Naive B cell (primary cell): ENCODE measurements at places on chromosomes 1 and 21.

GRCh38 chr21:29638138-29638537 lies 301.7 kb downstream of the GRIK1 start:
- H3K4me3 ChIP-seq: peak overlapping the region; percentile 46
- peaks cover 46% of the 10 kb centered on the region for H3K4me1 ChIP-seq
- peak overlapping the region; percentile 32 for H3K27ac ChIP-seq
- no peak for DNase-seq

DNA sequence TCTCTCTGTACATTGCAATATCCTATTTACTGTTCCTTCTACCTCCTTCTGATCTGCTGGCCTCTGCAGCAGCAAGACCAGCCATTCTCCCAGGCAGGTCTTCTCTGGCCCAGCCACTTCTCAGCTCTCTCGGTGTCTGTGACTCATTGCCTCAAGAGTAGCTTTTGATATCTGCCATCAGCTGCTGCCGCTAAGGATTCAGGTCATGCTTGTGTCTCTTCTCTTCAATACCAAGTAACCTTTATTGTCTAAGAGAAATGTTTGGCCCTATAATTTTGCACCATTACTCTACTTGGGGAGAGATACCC lies 101.8 kb downstream of the TMEM53 start:
- H3K4me1 ChIP-seq: no peaks in the 10 kb centered on the region
- no peak overlapping the region for H3K4me3 ChIP-seq
- H3K36me3 ChIP-seq: no peaks in the 10 kb centered on the region

GRCh38 chr1:110547017-110547416 lies 28.0 kb upstream of the KCNA10 start:
- peaks cover 56% of the 10 kb centered on the region for H3K27me3 ChIP-seq
- no peaks in the 10 kb centered on the region for H3K36me3 ChIP-seq
- H3K27ac ChIP-seq: no peak overlapping the region
- H3K4me1 ChIP-seq: no peaks in the 10 kb centered on the region
- H3K4me3 ChIP-seq: no peak overlapping the region
- DNase-seq: no peak

- H3K4me3 ChIP-seq: no peak overlapping the region
- peaks cover 23% of the 10 kb centered on the region for H3K4me1 ChIP-seq
- H3K27me3 ChIP-seq: peaks cover 9% of the 10 kb centered on the region
- H3K27ac ChIP-seq: peak overlapping the region; percentile 56
- no peak for DNase-seq
- H3K36me3 ChIP-seq: no peaks in the 10 kb centered on the region
Observed at GRCh38 chr21:43318368-43318767, 108.6 kb downstream of the SIK1 start.

DNA sequence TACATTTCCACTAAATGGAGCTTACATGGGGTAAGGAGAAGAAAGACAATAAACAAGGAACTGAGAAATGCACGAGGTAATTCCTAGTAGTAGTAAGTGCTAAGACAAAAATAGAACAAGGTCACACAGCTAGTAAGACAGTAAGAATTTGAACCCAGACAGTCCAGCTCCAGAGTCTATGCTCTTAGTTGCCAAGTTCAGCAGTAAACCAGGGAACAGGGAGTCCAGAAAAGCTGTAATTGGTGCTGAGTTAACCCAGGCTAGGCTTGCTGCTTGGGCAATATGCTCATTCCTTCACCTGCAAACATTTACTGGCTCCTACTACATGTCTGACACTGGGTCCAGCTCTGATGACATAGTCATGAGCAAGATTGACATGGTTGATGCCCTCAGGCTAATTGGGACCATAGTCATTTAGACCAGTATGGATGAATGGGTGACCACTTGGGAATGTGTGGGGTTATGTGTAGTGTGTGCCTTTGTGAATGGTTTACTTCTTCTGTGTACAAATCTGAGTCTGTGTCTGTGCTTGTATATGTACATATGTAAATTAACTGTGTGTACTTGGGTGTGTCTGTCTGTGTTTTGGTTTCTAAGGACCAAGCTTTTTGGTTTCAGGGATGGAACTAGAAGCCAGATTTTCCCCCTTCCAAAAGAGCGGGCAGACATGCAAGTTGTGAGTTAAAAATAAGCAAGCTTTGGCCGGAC lies 2.0 kb downstream of the GPX7 start:
- H3K36me3 ChIP-seq: no peaks in the 10 kb centered on the region
- peak overlapping the region; percentile 94 for H3K4me3 ChIP-seq
- H3K4me1 ChIP-seq: peaks cover 68% of the 10 kb centered on the region
- no peaks in the 10 kb centered on the region for H3K27me3 ChIP-seq

DNA sequence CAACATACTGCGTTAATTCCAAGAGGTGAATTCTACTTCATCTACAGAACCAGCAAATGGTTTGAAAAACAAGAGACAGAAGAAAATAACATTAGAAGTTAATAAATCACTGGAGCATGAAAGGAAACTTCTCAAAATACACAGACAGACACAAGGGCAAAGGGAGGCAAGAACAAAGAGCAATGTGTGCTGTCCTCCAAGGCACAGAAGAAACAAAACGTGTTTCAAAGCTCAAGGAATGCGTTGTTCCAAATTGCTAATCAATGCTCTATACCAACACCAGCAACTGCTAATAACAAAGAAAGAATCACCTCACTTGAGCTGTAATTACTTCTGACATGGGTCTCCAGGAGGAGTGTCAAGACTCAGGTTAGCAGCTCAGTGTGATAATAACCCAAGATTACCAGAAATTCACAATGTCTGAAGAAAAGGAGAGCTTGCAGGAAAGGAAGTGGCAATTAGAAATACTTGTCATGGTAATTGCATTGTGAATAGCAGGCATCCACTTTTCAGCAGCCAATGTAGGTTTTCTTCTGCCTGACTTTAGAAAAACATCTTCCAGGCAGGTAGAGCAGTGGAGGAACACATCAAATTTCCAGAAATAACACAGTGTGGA lies 175.4 kb downstream of the SEC16B start:
- H3K36me3 ChIP-seq: no peaks in the 10 kb centered on the region
- DNase-seq: no peak
- no peak overlapping the region for H3K27ac ChIP-seq
- H3K4me1 ChIP-seq: no peaks in the 10 kb centered on the region
- no peak overlapping the region for H3K4me3 ChIP-seq

DNA sequence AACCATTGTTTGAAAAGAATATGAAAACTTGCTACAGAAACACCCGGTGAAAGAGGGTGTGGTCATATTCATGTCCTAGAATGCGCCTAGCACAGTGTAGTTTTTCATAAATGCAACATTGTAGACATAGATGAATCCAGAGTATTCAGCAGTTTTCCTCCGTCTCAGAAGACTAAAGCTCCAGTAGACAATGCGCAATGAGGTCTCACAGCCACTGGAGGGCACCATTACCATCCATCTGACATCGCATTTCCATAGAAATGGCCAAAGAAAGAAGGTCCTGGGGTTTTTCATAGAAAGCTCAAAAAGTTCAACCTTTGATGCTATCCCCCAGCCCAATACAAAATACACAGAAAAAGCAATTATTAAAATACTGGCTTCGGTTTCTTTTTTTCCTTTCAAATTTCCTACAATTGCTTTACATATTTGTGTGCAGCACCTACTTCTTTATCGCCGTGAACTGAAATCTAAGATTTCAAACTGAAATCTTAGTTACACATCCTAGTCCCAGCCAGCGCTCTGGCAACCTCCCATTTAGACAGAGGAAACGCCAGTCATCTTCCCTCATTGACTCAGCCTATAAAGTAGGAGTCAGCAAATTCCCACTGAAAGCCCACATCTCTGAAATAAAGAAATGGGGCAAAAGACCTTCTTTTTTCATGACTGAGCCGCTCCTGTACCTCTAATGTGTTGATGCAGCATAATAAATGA lies 3.9 kb upstream of the CD58 start:
- H3K27me3 ChIP-seq: peaks cover 4% of the 10 kb centered on the region
- no peak overlapping the region for H3K27ac ChIP-seq
- peak; percentile 41 for DNase-seq
- no peak overlapping the region for H3K4me3 ChIP-seq
- H3K36me3 ChIP-seq: no peaks in the 10 kb centered on the region

DNA sequence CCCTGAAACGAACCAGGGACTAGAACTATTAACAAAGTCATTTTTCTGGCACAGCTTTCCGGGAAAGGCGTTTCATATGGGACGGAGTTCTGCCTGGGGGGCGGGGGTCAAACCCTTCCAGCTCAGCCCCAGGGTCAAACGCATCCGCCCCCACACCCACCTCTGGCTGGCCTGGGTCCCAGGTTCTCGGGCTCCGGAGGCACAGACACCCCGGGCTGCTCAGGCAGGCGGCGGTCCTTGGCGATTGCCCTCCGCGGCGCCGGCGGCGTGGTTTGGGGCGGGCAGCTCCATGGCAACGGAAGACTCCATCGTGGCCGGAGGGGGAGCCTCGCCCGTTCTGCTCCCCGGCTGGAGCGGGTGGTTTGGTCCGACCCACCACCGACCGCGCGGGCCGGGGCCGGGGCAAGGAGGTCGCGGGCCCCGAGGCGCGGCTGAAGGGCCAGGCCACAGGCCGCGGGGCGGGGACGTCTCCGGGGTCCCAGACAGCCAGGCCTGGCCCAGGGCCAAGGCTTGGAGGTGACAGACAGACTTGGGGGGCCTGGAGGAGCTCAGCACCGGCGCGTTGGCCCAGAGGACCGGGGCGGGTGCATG lies at the start of gene CFAP74:
Gene CFAP74 (minus strand): TSS at position 246 of the 591 bp plus-strand sequence. CDS start 12,830 bp downstream, outside the sequence.
- DNase-seq: no peak
- peaks cover 40% of the 10 kb centered on the region for H3K27me3 ChIP-seq
- no peaks in the 10 kb centered on the region for H3K36me3 ChIP-seq
- peaks cover 3% of the 10 kb centered on the region for H3K4me1 ChIP-seq
- no peak within 1 kb of the TSS for H3K27ac ChIP-seq
- no peak within 1 kb of the TSS for H3K4me3 ChIP-seq

DNA sequence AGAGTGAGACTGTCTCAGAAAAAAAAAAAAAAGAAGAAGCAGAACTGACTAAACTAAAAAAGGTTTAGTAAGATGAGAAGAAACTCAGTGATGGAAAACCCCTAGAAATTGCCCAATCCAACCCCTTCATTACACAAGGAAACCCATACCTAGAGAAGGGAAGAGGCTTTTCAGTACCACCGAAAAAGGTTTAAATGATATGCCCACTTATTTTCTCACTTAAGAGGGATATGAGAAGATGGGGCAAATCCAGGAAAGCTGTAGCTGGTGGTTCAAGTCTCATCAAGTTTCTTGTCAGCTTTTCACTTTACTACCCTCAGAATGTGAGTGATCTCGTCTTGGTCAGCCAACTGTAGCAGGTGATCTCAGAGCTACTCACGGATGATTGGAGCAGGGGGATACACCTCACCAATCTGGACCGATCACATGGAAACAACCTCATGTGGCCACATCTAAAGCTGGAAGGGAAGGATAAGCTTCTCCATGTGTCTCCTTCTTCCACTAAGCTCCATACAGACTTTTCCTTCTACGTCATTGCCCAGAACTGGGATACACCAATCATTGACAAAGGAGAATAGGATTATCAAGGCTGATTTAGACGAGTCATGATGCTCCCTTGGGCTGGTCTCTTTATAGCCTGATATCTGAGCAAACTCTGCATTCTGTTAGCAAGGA lies 126.7 kb upstream of the POU3F1 start:
- H3K27ac ChIP-seq: no peak overlapping the region
- H3K36me3 ChIP-seq: no peaks in the 10 kb centered on the region
- no peak overlapping the region for H3K4me3 ChIP-seq
- no peak for DNase-seq

DNA sequence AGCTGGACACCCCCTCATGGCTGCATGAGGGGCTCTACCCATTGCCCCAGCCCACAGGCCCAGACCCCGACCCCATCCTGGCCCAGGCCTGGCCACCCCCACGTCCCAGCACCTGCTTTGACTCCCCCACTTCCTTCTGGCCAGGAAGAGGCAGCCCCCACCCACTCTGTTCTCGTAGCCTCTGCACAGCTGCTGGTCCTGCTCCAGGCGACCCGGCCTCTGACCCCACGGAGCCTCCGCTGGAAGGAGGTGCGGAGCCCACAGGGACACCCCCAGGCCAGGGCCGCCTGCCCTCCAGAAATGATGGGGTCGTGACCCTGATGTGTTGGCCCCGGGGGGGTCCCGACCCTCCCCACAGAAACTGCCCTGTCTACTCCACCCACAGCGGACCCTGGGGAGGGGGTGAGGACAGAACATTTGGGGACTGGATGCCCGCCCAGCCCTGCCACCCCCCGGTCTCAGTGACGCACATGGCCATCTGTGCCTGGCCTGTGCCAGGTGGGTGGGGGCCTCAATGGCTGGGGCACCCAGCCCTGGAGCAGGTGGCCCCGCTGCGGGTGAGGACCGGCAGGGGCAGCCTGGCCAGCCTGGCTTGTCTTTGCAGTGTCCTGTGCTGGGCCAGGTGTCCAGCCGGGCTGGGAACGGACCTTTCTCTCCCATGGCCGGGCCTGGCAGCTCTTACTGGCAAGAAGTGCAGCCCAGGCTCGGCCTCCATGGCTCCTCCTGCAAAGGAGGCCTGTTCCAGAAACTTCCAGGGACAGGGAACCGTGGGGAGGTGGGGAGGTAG lies 78.6 kb downstream of the MORN1 start:
- H3K27ac ChIP-seq: peak overlapping the region; percentile 86
- no peaks in the 10 kb centered on the region for H3K27me3 ChIP-seq
- peak; percentile 64 for DNase-seq
- peaks cover 10% of the 10 kb centered on the region for H3K36me3 ChIP-seq
- H3K4me1 ChIP-seq: peaks cover 25% of the 10 kb centered on the region

GRCh38 chr1:229323885-229324553 lies 18.8 kb downstream of the CCSAP start:
- DNase-seq: no peak
- no peaks in the 10 kb centered on the region for H3K27me3 ChIP-seq
- H3K36me3 ChIP-seq: peaks cover 5% of the 10 kb centered on the region
- H3K4me3 ChIP-seq: no peak overlapping the region
- peaks cover 22% of the 10 kb centered on the region for H3K4me1 ChIP-seq
- H3K27ac ChIP-seq: peak overlapping the region; percentile 26

DNA sequence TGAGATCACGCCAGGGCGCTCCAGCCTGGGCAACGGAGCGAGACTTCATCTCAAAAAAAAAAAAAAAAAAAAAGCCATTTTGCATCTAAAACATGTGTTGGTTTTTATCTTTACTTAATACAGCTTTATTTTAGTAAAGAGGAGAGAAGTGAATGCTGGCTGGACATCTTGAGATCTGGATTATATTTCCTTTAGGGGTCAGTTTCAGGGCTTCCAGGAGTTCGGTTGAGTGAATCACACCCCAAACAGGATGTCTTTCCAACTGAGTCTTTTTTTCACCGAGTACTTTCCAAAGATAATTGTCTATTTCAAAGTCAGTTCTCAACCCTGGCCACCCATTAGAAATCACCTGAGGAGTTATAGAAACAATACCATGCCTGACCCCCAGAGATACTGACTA lies 16.6 kb upstream of the IPP start:
- H3K4me3 ChIP-seq: no peak overlapping the region
- H3K36me3 ChIP-seq: no peaks in the 10 kb centered on the region
- DNase-seq: no peak
- H3K4me1 ChIP-seq: no peaks in the 10 kb centered on the region
- H3K27ac ChIP-seq: no peak overlapping the region
- no peaks in the 10 kb centered on the region for H3K27me3 ChIP-seq

GRCh38 chr1:15574741-15575140 lies 10.1 kb downstream of the AGMAT start:
- no peaks in the 10 kb centered on the region for H3K36me3 ChIP-seq
- H3K4me3 ChIP-seq: no peak overlapping the region
- H3K27me3 ChIP-seq: no peaks in the 10 kb centered on the region
- no peak overlapping the region for H3K27ac ChIP-seq
